ENCODE measurements at places on chromosomes 1 and 21. TPM values are rescaled to one million over a fixed set of nuclear protein-coding genes. Genes with fewer than 3 reads are reported as not detected.
A peak's percentile ranks its signal among the peaks of the same experiment; 100 is the strongest.

- H3K36me3 ChIP-seq: no peaks in the 10 kb centered on the region
- H3K4me1 ChIP-seq: no peaks in the 10 kb centered on the region
- peaks cover 2% of the 10 kb centered on the region for H3K27me3 ChIP-seq
Observed at GRCh38 chr1:38352869-38353268, 306.3 kb upstream of the POU3F1 start.

GRCh38 chr1:229342656-229343569 is at the start of gene CCSAP:
Gene CCSAP (minus strand): TSS chr1:229343047. CDS start chr1:229342465, 582 bp downstream.
- H3K36me3 ChIP-seq: no peaks in the 10 kb centered on the region
- H3K4me1 ChIP-seq: peaks cover 11% of the 10 kb centered on the region
- peak within 1 kb of the TSS; percentile 83 for H3K27ac ChIP-seq
- H3K4me3 ChIP-seq: peak within 1 kb of the TSS; percentile 73
- H3K27me3 ChIP-seq: peaks cover 24% of the 10 kb centered on the region

DNA sequence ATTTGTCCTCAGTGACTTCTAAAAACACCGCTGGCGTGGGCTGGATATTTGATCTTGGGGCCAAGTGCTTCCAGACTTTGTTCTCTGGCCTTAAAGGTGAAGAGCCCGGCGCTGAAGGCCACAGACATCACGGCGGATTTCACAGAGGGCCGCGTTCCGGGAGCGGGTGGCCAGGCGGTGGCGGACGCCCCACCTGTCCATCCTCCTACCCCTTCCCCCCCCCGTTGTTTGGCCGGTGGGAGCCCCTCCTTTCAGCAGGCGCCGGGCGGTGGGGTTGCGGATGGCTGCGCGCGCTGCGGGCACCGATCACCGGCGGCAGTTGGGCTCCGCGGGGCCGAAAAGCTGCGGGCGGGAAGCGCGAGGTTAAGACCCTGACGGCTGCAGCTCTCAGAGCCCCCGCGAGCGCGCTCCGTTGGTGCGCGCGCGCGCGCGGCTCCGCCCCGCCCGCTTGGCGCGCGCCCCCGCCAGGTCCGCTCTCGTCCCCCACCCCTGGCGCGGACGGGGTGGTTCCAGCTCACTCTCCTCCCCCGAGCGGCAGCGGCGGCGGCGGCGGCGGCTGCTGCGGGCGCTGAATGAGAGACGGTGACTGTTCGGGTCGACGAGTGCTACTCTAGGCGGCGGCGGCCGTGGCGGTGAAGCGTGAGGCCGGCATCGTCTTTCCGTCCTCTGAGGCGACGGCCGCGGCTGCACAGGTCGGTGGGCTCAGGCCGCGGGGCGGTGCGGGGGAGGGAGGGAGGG is at the start of gene RALGPS2:
TSS of gene RALGPS2 (plus strand) at position 517 of the 738 bp plus-strand sequence. CDS start 51,521 bp downstream, outside the sequence.
- H3K4me3 ChIP-seq: peak within 1 kb of the TSS; percentile 78
- peak; percentile 93 for DNase-seq
- peaks cover 6% of the 10 kb centered on the region for H3K4me1 ChIP-seq
- H3K36me3 ChIP-seq: no peaks in the 10 kb centered on the region
- peak within 1 kb of the TSS; percentile 86 for H3K27ac ChIP-seq

- H3K27ac ChIP-seq: peak overlapping the region; percentile 1
- H3K4me1 ChIP-seq: peaks cover 15% of the 10 kb centered on the region
- no peaks in the 10 kb centered on the region for H3K36me3 ChIP-seq
Observed at GRCh38 chr1:223016890-223017289, 126.2 kb downstream of the TLR5 start.

DNA sequence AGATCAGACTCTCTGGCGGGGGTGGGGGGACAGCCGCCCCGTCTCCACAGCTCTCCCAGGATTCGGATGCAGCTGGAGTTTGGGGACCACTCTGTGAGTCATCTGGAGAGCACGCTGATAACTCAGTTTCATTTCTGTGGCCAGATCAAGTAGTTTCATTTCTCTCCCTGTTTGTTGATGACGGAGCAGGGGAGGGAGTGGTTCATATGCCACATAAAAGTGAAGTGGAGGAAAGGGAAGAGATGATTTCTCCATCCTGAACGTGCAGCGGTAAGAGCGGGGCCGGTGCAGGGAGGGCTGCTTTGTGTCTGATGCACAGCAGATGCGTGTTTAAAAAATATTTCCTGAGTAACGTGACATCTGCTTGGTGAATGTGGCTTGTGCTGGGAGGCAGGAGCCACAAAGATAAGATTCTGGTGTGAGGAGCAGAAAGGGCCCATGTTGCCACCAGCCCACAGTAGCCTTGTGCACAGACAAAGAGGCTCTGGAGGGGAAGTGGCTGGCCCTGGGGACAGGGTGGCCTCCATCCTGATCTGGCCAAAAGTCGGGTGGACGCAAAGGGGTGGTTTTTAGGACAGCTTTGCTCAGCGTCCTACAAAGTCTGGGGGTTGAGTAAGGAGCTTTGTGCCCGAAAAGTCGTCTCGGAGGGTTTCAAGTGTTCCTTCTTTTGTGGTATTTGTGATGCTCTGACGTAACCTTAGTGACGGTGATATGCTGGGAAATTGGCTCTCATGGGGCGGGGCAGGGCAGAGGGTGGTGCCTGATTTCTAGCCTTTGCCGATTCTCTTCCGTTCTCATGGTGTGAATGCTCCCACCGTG is at the start of gene MX2:
TSS of gene MX2 (plus strand) at position 242 of the 819 bp plus-strand sequence. CDS start 14,880 bp downstream, outside the sequence.
- H3K4me3 ChIP-seq: peak within 1 kb of the TSS; percentile 40
- peak; percentile 80 for DNase-seq
- H3K27ac ChIP-seq: peak within 1 kb of the TSS; percentile 69
- H3K4me1 ChIP-seq: peaks cover 31% of the 10 kb centered on the region

DNA sequence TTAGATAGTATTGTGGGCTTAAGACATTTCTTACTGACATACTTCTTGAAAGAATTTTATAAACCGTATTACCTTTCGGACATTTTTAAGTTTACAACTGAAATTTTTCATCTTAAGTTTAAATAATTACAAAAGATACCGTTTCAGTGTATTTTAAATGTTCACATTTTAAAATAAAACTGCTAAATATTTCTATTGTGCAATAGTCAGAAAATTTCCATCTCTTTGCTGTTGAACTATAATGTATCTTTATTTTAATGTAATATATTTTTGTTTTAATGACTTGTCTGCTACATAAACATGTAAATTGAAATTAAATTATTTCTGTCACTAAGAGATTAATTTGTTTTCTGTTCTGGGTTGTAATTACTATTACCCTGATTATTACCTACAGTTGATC is 74.2 kb upstream of the KIAA1614 start:
- H3K27ac ChIP-seq: no peak overlapping the region
- H3K36me3 ChIP-seq: no peaks in the 10 kb centered on the region
- H3K4me1 ChIP-seq: no peaks in the 10 kb centered on the region
- H3K4me3 ChIP-seq: no peak overlapping the region

DNA sequence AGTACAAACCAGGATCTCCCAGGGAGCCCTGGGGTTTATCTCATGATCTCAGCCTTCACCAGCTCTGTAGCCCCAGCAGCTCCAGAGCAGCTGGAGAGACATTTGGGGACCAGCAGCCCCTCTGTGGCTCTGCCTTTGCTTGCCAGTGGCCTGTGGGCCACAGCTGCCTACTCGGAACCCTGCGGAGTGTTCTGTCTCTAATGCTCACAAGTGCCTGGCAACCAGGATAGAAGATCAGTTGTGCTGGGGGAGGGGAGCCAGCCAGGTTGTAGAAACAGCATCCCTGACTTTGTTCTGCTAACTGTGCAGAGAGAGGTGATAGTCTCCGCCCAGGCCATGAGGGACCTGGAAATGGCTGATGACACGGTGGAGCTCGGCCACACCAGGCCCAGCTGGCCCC is 50.9 kb upstream of the KCNJ15 start:
- H3K27ac ChIP-seq: no peak overlapping the region
- H3K4me1 ChIP-seq: no peaks in the 10 kb centered on the region

- H3K27me3 ChIP-seq: no peaks in the 10 kb centered on the region
- H3K27ac ChIP-seq: no peak overlapping the region
- H3K4me3 ChIP-seq: no peak overlapping the region
- no peak for DNase-seq
- H3K36me3 ChIP-seq: no peaks in the 10 kb centered on the region
Observed at GRCh38 chr21:39854572-39854971, 12.7 kb upstream of the PCP4 start.

- peaks cover 7% of the 10 kb centered on the region for H3K36me3 ChIP-seq
- DNase-seq: peak; percentile 89
- peak overlapping the region; percentile 90 for H3K27ac ChIP-seq
- H3K27me3 ChIP-seq: no peaks in the 10 kb centered on the region
- peak overlapping the region; percentile 99 for H3K4me3 ChIP-seq
Observed at GRCh38 chr1:107057197-107058133, 991 bp downstream of the PRMT6 start.

Gene LDLRAD1
- not detected for total RNA-seq

Gene GCSAML
- 0.09 TPM for total RNA-seq

Gene HLX
- 12.8 TPM for total RNA-seq

Gene LCE2A
- total RNA-seq: not detected

Gene RBM11
- total RNA-seq: 0.13 TPM
